ENCODE measurements at places on chromosomes 12 and 14. TPM values are rescaled to one million over a fixed set of nuclear protein-coding genes. Genes with fewer than 3 reads are reported as not detected.

GRCh38 chr12:51592034-51592705 is 1.1 kb downstream of the SCN8A start:
- H3K27ac ChIP-seq, result no peak overlapping the region
- peaks cover 62% of the 10 kb centered on the region for H3K27me3 ChIP-seq
- DNase-seq, result no peak
- peaks cover 1% of the 10 kb centered on the region for H3K36me3 ChIP-seq
- peak overlapping the region; percentile 87 for H3K4me3 ChIP-seq

DNA sequence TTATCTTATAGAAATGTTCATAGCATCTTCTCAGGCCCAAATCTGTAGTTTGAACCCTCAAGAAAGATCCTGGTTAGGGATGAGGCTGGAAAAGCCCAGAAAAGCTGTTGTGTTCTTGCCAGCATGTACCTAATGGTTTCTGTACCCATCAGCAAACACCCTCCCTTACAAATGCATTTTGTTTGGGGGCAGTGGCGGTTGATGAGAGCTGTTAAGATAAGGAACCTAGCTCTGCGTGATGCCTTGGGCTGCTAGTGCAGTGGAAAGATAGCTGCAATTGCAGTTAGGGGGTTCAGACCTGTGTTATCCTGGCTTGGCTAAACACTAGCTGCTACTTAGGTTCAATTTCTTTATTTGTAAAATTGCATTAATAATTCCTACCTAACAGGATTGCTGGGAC is 3.6 kb downstream of the TPH2 start:
- peaks cover 90% of the 10 kb centered on the region for H3K27me3 ChIP-seq
- DNase-seq, result no peak
- H3K27ac ChIP-seq, result no peak overlapping the region
- no peaks in the 10 kb centered on the region for H3K36me3 ChIP-seq
- H3K4me1 ChIP-seq, result peaks cover 5% of the 10 kb centered on the region

DNA sequence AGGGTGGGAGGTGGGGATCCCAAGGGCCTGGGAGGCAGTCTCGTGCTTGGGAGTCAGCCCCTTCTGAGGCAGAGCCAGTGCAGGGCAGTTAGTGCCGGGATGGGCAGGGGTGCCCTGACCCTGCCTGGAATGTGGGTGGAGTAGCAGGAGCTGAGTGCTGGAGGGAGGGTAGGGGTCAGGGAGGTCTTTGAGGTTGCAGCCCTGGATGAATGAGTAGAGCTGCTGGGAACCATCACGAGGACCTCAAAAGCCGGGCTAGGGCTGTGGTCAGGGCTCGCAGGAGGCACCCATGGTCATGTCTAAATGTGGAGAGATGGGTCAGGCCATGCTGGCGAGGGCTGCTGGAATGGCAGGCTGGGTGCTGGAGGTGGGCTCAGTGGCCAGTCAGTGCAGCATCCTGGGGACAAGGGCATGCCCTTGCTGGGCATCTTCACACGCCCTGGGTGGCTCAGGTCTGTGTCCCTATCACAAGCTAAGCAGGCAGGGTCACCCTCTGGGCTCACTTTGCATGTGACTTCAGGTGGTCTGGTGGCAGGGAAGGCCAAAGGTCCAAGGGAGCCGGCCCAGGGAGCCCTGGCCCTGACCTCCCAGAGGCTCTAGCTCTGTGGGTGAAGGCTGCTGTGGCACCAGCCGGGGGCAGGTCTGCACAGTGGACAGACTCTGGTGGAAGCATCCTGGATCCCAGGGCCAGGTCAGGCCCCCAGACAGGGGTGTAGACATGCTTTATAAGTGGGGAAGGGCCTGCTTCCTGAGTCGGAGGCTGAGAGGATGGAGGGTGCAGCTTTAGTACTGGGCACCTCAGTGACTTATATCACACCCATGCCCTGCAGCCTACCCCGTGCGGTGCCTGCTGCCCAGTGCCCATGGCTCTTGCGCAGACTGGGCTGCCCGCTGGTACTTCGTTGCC is 24.5 kb downstream of the PAPLN start:
- DNase-seq, result no peak
- no peaks in the 10 kb centered on the region for H3K36me3 ChIP-seq
- no peak overlapping the region for H3K4me3 ChIP-seq
- no peak overlapping the region for H3K27ac ChIP-seq
- peaks cover 24% of the 10 kb centered on the region for H3K27me3 ChIP-seq

The AQP6 gene
- not detected for total RNA-seq

The ESRRB gene
- total RNA-seq, result 0.36 TPM

GRCh38 chr12:51482929-51483697 is 58.5 kb downstream of the SLC4A8 start:
- no peaks in the 10 kb centered on the region for H3K27me3 ChIP-seq
- H3K27ac ChIP-seq, result peak overlapping the region; percentile 81
- peaks cover 35% of the 10 kb centered on the region for H3K4me1 ChIP-seq
- peak; percentile 26 for DNase-seq
- peak overlapping the region; percentile 80 for H3K4me3 ChIP-seq

GRCh38 chr12:51932218-51933076 is 19.1 kb upstream of the ACVR1B start:
- H3K4me1 ChIP-seq, result no peaks in the 10 kb centered on the region
- H3K36me3 ChIP-seq, result no peaks in the 10 kb centered on the region
- H3K27ac ChIP-seq, result no peak overlapping the region

DNA sequence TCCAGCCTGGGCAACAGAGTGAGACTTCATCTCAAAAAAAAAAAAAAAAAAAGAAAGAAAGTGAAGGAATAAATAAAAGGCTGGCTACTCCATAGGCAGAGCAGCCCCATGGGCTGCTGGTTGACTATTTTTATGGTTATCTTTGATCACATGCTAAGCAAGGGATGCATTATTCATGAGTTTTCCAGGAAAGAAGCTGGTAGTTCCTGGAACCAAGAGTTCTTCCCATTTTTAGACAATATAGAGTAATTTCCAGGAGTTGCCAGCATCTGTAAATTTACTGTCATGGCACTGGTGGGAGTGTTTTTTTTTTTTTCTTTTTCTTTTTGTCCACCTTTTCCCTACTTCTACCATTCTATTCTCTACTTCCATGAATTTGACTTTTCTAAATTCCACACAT is 24.2 kb downstream of the FGD4 start:
- H3K36me3 ChIP-seq, result peaks cover 11% of the 10 kb centered on the region
- H3K4me1 ChIP-seq, result no peaks in the 10 kb centered on the region
- H3K27me3 ChIP-seq, result peaks cover 4% of the 10 kb centered on the region
- no peak overlapping the region for H3K4me3 ChIP-seq

The ZFHX2 gene
- 3.7 TPM for total RNA-seq

DNA sequence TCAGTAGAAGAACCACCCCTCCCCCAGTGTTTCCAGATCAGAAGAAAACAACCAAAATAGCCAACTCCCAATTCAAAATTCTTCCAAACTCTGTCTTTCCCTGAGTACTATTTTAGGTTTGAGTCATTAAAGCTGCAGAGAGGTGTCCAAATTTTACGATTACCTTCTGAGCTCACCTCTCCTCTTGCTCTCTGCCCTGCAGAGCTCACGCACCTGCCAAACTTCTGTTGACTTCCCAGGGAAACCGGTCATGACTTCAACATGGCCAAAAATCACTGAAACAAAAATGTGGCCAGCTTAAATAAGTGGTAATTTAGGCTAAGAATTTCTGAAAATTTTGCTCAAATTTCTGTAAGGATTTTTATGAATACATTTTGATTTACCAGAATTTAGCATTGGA is 70.9 kb upstream of the OTX2 start:
- no peaks in the 10 kb centered on the region for H3K36me3 ChIP-seq
- no peak overlapping the region for H3K4me3 ChIP-seq
- peaks cover 33% of the 10 kb centered on the region for H3K27me3 ChIP-seq
- DNase-seq, result no peak

The GPR65 gene
- 31.8 TPM for total RNA-seq

DNA sequence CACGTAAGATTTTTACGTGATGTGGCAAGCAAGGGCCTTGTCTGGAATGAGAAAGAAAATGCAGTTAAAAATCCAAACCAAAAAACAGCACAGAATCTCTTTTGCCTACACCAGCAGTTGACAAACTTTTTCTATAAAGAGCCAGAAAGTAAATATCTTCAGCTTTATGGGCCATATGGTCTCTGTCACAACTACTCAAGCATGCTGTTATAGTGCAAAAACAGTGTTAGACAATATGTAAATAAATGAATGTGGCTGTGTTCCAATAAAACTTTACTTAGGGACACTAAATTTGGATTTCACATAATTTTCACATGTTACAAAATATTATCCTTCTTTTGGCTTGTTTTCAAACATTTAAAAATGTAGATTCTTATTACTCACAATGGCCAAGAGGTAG is 6.2 kb upstream of the ELK3 start:
- no peak overlapping the region for H3K27ac ChIP-seq
- DNase-seq, result no peak
- H3K27me3 ChIP-seq, result peaks cover 6% of the 10 kb centered on the region
- no peak overlapping the region for H3K4me3 ChIP-seq

- no peak overlapping the region for H3K4me3 ChIP-seq
- peaks cover 1% of the 10 kb centered on the region for H3K36me3 ChIP-seq
- no peak overlapping the region for H3K27ac ChIP-seq
- no peak for DNase-seq
- H3K27me3 ChIP-seq, result peaks cover 16% of the 10 kb centered on the region
Measured at GRCh38 chr14:104664588-104664987, 24.8 kb upstream of the INF2 start.
